Astrocyte of the cerebellum (primary cell): ENCODE measurements at places on chromosomes 3 and 15.

DNA sequence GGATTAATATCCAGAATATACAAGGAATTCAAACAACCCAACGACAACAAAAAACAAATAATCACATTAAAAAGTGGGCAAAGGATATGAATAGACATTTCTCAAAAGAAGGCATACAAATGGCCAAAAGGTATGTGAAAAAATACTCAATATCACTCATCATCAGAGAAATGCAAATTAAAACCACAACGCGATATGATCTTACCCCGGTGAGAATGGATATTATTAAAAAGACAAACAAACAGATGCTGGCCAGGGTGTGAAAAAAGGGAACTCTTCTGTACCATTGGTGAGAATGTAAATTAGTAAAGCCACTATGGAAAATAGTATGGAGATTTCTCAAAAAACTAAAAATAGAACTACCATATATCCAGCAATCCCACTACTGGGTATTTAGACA is 43.5 kb upstream of the MEF2A start:
- no peak for DNase-seq

DNA sequence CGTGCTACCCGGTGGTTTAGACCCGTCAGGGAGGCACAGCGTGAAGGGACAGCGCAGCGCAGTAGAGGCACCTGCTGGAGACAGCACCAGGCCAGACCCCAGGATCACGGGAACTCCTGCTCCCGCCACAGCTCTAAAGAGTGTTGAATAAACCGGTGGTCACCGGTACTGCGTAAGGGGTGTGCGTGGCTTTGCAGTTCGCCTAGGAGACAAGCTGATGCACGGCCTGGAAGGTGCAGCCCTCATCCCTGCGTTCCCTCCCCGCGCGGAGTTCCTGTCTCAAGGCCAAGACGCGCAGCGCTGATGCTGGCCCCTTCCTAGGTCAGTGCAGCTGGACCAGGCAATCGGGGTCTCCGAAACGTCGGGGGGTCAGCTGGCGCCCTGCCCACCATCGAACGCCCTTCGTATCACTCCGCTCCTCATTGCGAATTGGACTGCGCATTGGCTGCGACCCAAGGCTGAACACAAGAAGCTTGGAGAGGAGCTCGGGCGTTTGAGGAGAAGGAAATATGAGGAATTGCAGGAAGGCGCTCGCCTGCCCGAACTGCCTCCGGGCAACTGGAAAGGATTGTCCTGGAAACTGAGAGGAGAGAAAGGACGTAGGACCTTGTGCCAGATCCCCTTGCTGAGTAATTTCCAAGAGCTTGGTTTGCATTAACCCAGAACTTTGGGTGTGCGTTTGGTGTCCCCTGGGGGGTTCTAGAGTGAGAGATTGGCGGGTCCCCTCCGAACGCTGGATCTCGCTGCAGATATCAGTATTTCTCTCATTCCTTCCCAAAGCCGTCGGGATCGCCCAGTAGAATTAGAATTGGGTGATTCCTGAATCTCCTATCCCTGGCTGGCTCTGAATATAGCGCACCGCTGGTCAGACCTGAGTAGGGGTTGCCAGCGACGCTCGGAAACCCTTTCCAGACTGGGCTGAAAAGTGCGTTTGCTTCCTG is 2.3 kb upstream of the SOX14 start:
- DNase-seq: no peak

DNA sequence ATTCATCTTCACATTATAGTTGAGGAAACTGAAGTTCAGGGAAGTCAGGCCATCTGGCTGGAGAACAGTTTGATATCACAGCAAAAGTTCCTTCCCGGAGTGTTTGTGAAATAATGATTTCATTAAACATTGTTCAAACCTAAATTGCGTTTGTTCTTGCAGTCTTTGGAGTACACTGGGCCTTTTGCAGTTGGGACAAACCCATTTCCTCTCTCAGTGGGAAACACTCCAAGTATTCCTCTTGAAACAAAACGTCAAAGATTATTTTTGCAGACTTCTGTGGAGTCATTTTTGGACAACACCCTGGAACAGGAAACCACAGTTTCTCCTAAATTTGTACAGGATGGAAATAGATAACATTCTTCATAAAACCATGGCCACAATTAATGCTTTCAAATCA is 287.5 kb downstream of the PTPRG start:
- peak; percentile 90 for DNase-seq

DNA sequence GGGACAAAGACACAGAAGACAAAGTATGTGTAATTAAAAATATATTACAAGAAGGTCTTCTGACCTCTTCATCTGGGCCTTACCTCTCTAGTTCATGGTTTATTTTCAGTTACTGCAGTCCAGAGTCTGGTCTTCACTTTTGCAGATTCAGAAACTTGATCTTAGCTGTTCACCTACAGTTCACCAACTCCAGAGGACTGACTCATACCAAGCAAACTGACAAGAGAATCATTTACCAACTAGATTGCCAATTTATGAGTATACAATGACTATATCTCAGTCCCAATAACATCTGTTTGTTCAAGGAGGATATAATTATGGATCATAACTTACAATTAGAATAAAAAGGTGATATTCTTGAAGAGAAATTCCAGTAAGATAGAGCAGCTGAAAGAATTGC is 9.0 kb downstream of the P2RY1 start:
- no peak for DNase-seq

GRCh38 chr15:32651229-32651837 is 9.8 kb downstream of the SCG5 start:
- no peak for DNase-seq

DNA sequence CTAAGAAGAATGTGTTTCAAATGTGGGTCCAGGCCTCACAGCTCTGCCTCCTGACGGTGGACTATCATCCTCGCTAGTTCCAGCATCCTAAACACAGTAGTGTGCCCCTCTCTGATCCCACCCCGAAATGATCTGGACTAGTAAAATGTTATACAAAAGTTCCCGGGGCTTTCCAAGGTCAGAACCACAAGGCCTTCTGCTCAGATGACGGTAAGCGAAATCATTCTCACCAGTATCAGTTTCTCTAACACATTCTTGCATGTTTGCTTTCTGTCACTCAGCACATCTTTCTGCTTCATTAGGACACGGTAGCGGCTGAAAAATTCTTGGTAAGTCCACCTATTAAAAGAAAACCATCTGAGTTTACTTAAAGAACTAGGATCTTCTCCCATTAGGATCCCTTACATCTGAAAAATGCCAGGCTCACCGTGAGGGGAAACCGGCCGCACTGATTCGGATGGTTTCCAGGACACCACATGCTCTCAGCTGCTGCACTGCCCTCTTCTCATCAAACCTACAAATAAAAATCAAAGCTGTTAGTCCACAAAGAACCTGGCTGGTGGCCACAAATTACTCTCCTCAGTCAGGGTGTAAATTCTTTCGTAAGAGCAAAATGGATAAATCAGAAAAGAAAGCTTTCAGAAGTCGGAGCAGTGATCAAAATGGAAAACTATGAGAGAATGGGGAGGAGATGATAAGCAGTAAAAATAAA is 83.9 kb upstream of the MYO5C start:
- no peak for DNase-seq

GRCh38 chr15:97654481-97655076 is 305.9 kb upstream of the ARRDC4 start:
- DNase-seq: no peak

DNA sequence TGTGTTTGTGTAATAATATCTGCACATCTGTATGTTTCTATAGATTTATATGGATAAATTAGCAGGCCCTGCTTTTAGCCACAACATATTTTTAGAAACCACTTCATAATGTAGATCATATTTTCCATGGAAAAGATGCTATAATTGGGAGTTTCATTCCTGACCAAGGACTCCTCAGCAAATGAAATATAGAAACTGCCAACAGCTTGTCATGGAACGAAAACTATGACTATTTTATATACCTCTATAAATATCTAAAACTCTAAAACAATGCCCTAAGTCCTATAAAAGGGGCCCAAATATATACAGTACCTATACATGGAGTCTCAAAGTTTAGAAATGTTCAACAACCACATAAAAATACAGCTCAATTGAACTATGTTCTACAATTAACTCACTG is 27.9 kb downstream of the EID1 start:
- DNase-seq: no peak

GRCh38 chr3:63193647-63194046 is 84.5 kb upstream of the SYNPR start:
- peak; percentile 20 for DNase-seq

DNA sequence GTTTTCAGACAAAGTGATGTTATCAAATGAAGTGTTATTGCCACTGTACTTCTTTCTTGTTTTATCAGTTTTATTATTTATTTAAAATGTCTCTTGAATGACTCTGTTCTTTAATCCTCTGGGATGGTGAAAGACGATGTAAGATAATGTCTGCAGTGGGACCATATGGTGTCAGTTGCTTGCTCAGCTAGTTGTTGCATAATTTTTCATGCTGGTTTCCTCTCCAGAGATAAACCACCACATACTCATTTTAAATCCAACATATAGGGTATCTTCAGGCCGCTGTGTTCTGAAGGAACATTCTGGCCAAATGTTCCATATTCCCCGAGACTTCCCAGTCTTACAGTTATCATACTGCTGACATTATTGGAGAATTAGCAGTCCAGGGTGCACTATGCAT is 75.9 kb downstream of the GABRG3 start:
- DNase-seq: no peak

DNA sequence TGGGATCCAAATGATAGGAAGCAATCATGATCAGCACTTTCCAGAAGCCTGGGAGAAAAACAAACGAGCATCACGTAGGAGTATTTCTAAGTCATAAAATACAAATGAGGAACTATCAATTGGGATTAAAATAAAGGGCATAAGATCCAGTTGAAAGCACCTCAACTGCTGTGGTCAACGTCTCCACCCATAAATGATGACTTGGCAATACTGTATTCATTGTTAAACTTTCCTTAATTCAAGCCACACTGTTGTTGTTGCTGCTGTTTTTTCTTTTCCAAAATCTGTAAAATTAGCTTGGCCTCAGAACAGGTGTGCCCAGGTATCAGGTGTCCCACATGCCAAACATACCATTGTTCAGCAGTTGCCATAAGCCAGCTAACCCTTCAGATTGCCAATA is 395.8 kb downstream of the NTRK3 start:
- DNase-seq: no peak

- no peak for DNase-seq
These were observed 14.7 kb downstream of the MESD start for GRCh38 chr15:80974914-80975313.

DNA sequence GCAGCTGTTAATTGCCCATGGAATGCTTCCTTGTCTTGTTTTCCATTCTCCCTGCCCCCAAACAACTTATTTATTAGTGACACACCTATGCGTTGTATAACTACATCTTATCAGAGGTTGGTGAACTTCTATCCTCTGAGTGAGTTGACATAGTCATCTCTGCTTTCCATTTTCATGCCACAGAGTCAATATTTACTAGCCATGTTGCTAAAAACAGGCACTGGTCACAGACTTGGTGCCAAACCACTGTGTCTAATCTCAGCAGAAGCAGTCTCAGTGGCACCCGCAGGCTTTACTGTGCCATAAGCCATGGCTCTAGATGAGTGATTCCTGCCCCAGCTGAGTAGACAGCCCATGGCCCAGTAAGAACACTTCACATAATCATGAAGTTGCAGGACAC is 26.5 kb downstream of the DAPK2 start:
- DNase-seq: no peak

DNA sequence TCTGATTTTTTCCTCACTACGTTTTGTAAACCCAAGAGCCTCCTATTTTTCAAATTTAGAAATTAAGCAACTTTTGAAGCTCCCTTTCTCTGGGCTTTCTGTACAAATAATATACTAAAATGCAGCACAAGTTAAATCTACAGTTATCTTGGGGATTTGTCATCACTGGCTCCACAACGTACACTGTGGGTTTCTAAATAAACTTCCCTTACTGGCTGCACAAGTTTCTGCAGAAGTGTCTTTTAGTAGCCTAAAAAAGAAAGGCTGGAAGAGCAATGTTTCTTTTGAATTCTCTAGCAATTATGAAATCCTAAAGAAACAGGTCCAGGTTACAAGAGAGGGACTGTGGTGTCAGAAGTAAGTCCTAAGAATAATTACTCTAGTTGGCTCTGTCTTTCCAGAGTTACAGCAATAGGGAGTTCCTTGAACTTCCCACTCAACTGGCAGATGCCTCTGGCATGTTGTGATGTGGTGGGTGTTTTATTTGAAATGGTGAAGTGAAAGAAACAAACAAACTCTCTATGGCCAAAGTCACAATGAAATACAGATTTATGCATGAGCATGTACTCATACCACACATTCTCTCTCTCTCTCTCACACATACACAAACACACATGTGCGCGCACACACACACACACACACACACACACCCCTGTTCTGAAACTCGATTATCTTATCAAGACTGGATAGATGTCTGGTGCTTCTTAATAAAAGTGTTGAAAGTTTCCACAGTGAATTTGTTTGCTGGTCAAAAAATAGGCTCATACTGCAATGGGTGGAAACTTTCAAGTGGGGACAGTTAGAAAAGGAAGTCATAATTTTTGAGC is 198.2 kb downstream of the SSR3 start:
- no peak for DNase-seq

DNA sequence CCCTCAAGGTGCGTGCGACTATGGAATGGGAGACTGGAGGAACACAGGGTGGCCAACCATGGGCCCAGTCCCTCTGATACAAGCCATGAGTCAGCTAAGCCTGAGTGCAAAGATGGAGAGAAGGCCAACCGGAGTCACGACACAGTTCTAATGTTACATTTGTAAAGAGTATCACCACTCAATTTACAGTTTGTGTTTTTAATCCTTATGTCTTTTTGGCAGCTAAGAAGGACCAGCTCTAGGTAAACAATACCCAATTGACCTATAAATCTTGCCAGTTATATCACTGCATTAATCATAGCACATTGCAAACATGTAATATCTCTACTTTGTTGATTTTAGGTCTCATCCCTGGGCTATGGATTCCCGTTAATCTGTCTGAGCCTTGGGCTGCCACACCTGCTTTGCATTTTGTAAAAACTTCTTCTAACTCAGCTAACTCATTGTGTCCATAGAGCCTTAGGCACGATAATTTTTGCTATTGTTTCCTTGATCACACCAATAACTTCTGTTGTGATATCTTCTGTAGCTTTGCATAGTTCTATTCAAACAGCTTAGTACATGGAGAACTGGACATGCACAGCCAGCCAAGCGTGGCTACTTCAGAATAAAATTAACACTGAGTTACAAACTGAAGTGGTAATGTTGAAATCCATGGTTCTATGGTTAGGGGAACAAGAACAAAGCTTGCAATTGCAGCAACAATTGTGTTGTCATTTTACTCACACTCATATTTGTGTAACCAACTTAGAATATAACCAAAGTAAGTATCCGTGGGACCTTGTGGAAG is 50.3 kb downstream of the LSM3 start:
- DNase-seq: no peak

GRCh38 chr3:13073326-13074005 is at the start of gene IQSEC1:
Gene IQSEC1, minus strand, starts transcription at chr3:13073429. Its CDS starts 415 bp downstream, at chr3:13073014.
- no peak for DNase-seq

DNA sequence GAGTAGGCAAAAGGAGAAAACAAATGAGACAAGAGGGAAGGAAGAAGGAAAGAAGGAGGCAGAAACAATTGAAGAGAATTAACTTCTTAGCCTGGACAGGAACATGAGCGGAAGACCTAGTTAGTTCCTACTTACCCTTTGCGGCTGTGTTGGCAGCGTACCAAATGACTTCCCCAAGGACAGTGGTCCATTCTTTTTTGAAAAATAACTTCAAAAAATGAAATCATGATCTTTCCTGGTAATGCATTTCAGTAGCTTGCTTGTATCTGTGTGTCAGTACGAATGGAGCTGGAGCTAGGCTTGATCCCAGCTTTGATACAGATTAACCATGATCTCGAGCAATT is 41.5 kb upstream of the CFAP161 start:
- no peak for DNase-seq
